ENCODE measurements at places on chromosomes 4 and X. TPM values are rescaled to one million over a fixed set of nuclear protein-coding genes. Genes with fewer than 3 reads are reported as not detected.

GRCh38 chr4:122118243-122118642 is 33.9 kb upstream of the BLTP1 start:
- no peak for DNase-seq
- H3K27ac ChIP-seq, result no peak overlapping the region
- no peaks in the 10 kb centered on the region for H3K36me3 ChIP-seq

Gene SRPX2
- 3.2 TPM for total RNA-seq

DNA sequence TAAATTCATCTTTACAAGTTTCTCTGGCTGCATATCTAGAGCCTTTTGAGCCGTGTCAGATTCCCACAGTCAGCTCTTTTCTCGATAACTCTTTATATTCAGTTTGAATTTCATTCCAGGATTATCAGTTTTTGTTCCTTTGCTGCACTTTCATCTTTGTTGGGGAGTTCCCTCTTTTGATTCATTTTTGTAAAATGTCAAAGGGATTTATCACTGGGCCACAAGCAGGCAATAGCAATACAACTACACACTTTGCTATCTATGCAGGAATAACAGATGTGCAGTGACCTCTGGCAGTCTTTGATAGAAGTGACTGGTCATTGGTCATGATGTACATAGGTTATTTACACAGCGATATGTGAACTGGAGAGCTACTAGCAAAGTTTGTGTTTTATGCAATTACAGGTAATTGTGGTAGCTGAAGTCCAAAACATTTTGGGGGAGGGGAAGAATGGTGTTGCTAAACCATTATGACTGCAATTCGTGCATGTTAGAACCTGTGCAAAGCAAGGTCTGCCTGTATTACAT is 43.8 kb downstream of the HPGDS start:
- DNase-seq, result no peak
- H3K27me3 ChIP-seq, result no peaks in the 10 kb centered on the region
- no peak overlapping the region for H3K27ac ChIP-seq
- H3K36me3 ChIP-seq, result no peaks in the 10 kb centered on the region
- no peaks in the 10 kb centered on the region for H3K4me1 ChIP-seq
- H3K4me3 ChIP-seq, result no peak overlapping the region

Gene SPP1
- 5,484 TPM for total RNA-seq

Gene GRXCR1
- total RNA-seq, result not detected

DNA sequence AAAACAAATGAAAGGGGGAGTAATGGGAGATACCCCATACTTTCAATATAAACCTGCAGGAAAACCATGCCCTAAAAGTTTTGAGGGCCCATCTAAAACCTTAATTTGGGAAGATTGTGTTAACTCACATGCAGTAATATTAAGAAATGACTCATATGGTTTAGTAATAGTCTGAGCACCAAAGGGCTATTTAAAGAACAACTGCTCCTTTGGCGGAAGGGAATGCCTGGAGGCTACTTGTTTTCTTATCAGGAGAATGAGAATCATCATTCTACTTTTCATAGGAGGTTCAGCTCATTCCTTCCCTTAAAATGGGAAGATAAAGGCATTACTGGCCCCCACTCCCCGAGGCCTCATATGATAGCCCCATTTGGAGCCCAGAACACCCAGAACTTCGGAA is 47.6 kb downstream of the SPIN3 start:
- H3K27me3 ChIP-seq, result no peaks in the 10 kb centered on the region
- DNase-seq, result no peak
- H3K27ac ChIP-seq, result no peak overlapping the region
- H3K36me3 ChIP-seq, result no peaks in the 10 kb centered on the region
- H3K4me3 ChIP-seq, result no peak overlapping the region
- no peaks in the 10 kb centered on the region for H3K4me1 ChIP-seq

DNA sequence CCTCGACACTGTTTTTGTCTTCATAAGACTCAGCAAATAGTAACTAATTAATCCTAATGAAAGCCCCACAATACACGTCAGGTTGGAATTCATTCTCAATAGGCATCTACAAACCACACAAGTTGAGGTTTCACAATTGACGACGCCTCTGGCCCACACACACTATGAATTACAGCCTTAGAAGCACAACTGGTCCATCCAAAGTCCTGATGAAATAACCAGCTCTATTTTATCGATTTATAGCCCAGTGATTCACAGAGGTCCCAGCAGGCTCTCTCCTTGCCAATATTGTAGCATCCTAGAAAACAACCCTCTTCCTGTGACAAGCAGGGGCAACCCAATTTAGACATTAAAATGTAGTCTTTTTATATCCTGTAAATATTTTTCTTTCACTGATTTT is 112.1 kb downstream of the NR3C2 start:
- no peak for DNase-seq
- H3K27me3 ChIP-seq, result no peaks in the 10 kb centered on the region
- H3K27ac ChIP-seq, result no peak overlapping the region
- no peak overlapping the region for H3K4me3 ChIP-seq
- H3K4me1 ChIP-seq, result no peaks in the 10 kb centered on the region

Gene RASGEF1B
- total RNA-seq, result 15.0 TPM

DNA sequence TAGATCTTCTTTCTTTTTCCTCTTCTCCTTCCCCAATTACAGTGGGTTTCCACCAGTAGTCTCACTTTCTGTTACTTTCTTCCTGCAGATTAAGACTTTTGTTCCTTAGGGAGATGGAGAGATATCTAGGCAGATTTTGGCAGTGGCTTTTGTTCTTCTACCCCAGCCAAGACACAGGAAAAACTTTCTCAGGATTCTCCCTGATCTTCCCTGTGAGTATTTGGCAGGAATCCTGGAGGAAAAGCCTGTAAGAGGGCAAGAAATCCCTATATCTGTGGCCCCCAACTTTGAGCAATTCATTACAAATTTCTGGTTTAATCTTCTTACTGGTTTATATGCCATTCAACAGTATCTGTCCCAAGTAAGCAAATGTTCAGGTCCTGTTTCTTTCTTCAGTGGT is 21.9 kb downstream of the SLC9A7 start:
- no peak for DNase-seq
- H3K27ac ChIP-seq, result no peak overlapping the region
- H3K4me3 ChIP-seq, result no peak overlapping the region
- H3K27me3 ChIP-seq, result no peaks in the 10 kb centered on the region
- H3K4me1 ChIP-seq, result no peaks in the 10 kb centered on the region
- H3K36me3 ChIP-seq, result no peaks in the 10 kb centered on the region

DNA sequence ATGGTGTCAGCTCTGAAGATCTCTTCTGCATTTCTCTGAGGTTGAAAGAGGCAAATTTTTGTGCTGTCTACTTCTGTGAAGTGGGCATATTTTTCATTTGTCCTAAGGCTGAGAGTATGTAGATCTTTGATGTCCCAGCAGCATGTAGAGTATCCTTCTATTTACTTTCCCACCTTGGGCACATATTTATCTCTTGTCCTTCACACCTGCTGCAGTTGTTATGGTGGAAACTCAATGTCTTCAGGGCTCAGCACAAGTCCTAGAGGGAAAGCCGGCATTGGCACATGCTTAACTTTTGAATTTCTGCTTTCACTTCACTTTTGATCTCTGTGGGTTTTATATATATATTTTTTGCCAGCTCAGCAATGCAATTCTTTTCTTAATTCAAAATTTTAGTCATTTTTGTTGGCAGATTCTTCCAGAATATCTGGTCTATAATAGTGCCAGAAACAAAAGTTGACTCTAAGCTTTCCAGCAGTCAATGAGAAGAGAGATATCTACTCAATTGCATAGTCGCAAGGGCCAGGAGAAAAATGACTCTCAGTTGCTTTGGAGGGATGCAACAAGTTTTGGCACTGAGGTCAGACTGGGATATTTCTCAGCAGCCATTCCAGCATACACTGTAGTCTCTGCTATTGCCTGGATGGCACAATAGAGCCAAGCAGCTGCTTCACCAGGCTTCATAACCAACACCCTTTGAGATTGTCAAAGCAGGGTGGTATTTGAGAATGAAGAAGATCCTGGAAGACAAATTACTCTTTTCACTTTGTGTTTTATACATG is 127.8 kb upstream of the FAT1 start:
- H3K4me3 ChIP-seq, result no peak overlapping the region
- DNase-seq, result no peak
- no peaks in the 10 kb centered on the region for H3K27me3 ChIP-seq
- no peaks in the 10 kb centered on the region for H3K36me3 ChIP-seq
- no peaks in the 10 kb centered on the region for H3K4me1 ChIP-seq

- H3K4me3 ChIP-seq, result no peak overlapping the region
- no peaks in the 10 kb centered on the region for H3K27me3 ChIP-seq
- no peak overlapping the region for H3K27ac ChIP-seq
- DNase-seq, result no peak
Measured at GRCh38 chr4:133969202-133969848, 232.3 kb downstream of the PABPC4L start.

Gene PDGFRA
- total RNA-seq, result 71.0 TPM

DNA sequence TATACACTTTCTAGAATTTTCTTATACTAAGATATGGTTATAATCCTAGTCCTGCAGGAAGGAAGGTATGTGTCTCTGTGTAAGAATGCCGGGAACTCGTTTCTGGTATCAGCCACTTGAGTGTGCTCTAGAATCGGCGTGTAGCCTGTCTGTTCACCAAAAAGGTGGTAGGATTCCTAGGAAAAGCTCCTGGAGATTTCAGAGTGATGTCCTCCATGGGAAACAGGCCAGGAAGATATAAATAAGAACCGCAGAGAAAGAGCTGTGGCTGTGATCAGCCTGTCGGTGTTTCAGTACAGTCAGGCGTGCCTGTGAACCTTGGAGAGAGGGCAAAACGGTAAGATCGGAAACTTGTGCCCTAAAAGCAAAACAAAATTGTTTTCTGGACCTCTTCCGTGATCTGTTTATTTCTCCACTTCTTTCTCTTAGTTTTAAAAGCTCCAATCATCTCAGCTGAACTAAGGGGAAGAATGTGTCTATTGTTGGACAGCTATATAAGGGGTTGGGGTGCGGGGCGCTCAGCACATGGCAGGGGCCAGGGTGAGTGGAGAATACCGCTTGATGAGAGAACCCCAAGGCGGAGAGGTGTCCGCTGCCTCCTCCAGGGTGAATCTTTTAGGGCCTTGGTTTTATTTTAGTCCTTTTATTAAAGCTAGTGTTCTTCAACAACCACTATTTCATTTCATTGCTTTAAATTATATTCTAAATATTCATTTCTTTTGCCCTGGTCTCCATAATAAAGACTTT is 303.8 kb upstream of the TENM3 start:
- H3K27me3 ChIP-seq, result no peaks in the 10 kb centered on the region
- H3K36me3 ChIP-seq, result no peaks in the 10 kb centered on the region
- DNase-seq, result no peak
- H3K27ac ChIP-seq, result no peak overlapping the region
- H3K4me3 ChIP-seq, result no peak overlapping the region

GRCh38 chrX:67587946-67588624 is 44.3 kb downstream of the AR start:
- DNase-seq, result no peak
- no peaks in the 10 kb centered on the region for H3K27me3 ChIP-seq
- H3K4me3 ChIP-seq, result no peak overlapping the region
- no peaks in the 10 kb centered on the region for H3K36me3 ChIP-seq

DNA sequence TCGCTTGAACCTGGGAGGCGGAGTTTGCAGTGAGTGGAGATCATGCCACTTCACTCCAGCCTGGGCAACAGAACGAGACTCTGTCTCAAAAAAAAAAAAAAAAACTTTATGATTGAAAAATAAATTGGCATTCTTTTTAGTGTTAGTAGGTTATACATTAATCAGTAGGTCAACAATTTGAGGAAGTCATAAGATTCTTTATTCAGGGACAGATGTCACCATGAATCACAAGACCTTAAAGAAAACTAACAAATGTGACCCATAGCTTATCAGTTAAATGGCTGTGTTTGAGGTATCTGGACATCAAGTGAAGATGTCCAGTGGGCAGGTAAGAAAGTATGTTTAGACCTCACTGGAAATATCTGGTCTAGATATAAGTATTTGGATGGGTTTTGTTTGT is 9.3 kb upstream of the PRMT9 start:
- H3K27me3 ChIP-seq, result no peaks in the 10 kb centered on the region
- DNase-seq, result no peak
- no peaks in the 10 kb centered on the region for H3K4me1 ChIP-seq
- no peak overlapping the region for H3K27ac ChIP-seq

Gene TRIM60
- total RNA-seq, result not detected

Gene CCKAR
- total RNA-seq, result not detected

- no peak overlapping the region for H3K27ac ChIP-seq
- no peaks in the 10 kb centered on the region for H3K36me3 ChIP-seq
- H3K27me3 ChIP-seq, result peaks cover 3% of the 10 kb centered on the region
Measured at GRCh38 chrX:13365161-13365560, 45.3 kb upstream of the ATXN3L start.

- no peak overlapping the region for H3K4me3 ChIP-seq
- H3K36me3 ChIP-seq, result no peaks in the 10 kb centered on the region
- H3K4me1 ChIP-seq, result no peaks in the 10 kb centered on the region
- H3K27me3 ChIP-seq, result no peaks in the 10 kb centered on the region
- no peak for DNase-seq
Measured at GRCh38 chrX:42106556-42106955, 183.2 kb upstream of the CASK start.

Gene DGAT2L6
- total RNA-seq, result not detected

- no peaks in the 10 kb centered on the region for H3K27me3 ChIP-seq
- no peaks in the 10 kb centered on the region for H3K4me1 ChIP-seq
- H3K36me3 ChIP-seq, result no peaks in the 10 kb centered on the region
Measured at GRCh38 chrX:125786316-125786715, 379.8 kb downstream of the DCAF12L2 start.
